ENCODE measurements at places on chromosomes 12 and 14. TPM values are rescaled to one million over a fixed set of nuclear protein-coding genes. Genes with fewer than 3 reads are reported as not detected.

Gene TAS2R19
- total RNA-seq = 17.1 TPM

Gene KCNJ8
- total RNA-seq = 50.1 TPM

Gene CACNA1C
- 6.5 TPM for total RNA-seq

Gene C12orf57
- total RNA-seq = 135 TPM

All from tongue (tissue), 3 donors.